ENCODE measurements at places on chromosomes 6 and 20.

GRCh38 chr20:22429175-22430153 is 154.9 kb downstream of the FOXA2 start:
- no peak for DNase-seq

DNA sequence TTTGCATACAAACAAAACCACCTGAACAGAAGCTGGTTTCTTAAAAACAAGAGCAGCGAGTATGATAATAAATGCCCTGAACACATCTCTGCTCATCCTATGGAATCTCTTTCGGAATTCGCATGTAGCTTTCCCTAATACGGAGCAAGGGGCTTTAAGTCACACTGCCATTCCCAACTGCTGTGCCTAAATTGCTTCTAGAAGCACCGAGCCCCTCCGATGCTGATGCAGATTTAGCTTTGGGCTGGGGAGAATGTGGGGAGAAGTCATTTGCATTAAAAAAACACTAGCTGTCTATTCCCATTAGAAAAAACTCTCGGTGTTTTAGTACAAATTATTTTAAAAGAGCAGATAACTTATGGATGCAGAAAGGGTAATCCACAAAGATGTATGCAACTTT is 76.9 kb downstream of the CD83 start:
- DNase-seq, result no peak

GRCh38 chr6:148891405-148891783 is 144.6 kb downstream of the UST start:
- no peak for DNase-seq

- no peak for DNase-seq
Observed at GRCh38 chr6:154996016-154996590, 988 bp downstream of the TIAM2 start.

- no peak for DNase-seq
Observed at GRCh38 chr20:20606050-20606449, 106.4 kb downstream of the RALGAPA2 start.

- no peak for DNase-seq
Observed at GRCh38 chr6:111219785-111220184, 132.5 kb downstream of the SLC16A10 start.

DNA sequence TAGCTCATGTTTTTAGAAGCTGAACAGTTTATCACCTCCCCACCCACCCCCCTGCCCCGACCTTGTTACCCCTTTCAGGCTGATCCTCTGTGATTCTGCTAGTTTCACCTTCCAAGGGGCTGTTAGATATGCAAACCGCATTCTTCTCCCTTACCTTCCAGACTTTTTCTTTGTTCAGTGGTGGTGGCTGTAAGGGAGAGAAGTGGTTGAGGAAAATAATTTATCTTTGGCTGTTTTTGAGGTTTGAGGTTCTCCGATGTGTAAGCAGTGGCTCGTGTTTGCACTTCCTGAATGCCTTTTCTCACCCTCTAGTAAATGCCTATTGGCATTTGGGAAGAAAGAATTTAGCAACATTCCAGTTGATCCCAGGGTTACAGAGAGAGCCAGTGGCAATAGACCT is 69.4 kb upstream of the KCNG1 start:
- no peak for DNase-seq

- DNase-seq, result no peak
Observed at GRCh38 chr20:16063881-16064280, 509.4 kb downstream of the KIF16B start.
